ENCODE measurements at places on chromosomes 16 and 17.

DNA sequence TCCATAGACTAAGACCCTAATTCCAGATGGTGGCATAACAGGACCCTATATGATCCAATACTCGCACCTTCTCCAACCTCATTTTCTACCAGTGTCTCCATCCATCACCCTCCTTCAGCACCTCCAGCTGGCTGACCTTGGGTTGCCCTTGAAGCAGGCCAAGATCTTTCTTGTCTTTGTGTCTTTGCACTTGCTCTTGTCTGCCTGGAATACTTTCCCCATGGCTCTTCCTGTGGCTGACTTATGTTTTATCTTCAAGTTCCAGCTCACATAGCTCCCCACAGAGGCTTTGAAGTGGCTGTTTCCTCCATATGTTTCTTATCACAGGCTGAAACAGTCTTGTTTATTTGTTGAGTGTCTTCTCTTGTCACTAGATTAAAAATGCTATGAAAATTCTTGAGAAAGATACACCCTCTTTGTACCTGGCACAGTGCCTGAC, 29.6 kb upstream of the MMD start:
- DNase-seq: no peak

DNA sequence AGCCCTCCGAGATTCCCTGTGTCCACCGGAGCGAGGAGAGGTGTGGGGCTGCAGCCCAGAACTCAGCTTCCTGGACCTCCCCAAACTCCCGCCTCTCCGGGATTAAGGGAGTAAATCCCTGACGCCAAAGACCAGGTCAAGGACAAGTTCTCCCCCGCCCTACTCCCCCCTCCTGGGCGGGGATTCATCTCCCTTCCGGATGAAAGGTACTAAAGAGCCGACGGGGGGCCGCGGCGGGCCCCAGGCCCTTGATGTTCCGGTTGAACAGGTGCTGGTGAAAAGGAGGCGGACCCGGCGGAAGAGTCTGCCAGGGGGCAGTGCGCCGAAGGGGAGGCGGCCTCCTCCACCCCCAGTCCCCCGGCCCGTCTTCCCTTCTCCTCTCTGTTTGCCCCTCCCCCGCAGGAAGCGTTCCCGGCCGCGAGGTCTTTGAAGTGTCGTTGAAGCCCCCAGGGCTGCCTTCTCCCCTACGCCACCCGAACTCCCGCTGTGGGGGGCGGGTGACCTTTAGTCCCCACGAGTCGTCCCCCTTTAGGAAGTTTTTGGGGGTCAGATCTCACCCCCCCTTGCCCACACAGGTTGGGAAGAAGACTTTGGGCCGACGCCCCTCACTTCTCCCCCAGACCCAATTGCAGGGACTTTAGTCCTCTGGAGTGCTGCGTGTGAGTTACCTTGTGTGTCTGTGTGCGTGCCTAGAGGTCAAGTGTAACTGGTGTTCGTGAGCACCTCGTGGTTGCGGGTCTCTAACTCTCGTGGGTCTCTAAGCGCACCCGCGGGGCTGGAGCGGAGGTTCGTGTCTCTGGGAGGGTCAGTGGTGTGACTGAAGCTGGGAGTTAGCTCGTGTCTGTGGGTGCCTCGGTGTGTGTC, 1.1 kb upstream of the MLLT6 start:
- DNase-seq: no peak

DNA sequence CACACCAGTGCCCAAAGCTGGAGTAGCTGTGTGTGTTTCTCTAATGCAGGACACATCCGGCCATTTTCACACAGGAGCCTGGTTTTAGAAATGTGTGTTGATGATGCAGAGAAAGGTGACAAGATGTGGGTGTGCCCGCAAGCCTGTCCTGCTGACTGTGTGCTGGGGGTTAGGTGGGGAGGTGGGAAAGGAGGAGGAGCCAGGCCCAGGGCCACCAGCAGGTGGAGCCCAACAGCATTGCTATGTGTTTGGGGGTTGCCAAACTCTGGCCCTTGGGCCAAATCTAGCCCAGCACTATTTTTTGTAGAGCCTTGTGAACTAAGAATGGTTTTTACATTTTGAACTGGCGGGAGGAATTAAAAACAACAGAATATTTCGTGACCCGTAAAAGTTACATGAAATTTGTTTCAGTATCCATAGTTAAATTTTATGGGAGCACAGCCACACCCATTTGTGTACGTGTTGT, 61.7 kb upstream of the LGALS9 start:
- DNase-seq: no peak

DNA sequence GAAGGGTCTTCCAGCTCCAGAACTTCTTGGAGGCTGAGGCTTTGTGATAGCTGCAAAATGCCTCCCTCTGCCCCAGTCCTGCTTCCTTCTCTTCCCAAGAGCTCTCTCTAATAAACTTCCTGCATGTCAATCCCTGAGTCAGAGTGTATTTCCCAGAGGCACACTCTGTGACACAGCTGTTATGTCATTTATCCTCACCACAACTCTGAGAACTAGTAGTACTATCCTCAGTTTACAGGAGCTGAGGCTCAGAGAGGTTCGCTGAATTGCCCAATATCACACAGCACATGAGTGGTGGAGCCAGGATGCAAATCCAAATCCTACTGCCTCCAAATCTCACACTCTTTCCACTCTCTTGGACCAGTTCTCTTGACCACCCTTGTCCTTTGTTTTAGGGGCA, 20.0 kb downstream of the UNC45B start:
- DNase-seq: no peak

GRCh38 chr16:86844695-86845094, 266.3 kb downstream of the FOXL1 start:
- DNase-seq: no peak

DNA sequence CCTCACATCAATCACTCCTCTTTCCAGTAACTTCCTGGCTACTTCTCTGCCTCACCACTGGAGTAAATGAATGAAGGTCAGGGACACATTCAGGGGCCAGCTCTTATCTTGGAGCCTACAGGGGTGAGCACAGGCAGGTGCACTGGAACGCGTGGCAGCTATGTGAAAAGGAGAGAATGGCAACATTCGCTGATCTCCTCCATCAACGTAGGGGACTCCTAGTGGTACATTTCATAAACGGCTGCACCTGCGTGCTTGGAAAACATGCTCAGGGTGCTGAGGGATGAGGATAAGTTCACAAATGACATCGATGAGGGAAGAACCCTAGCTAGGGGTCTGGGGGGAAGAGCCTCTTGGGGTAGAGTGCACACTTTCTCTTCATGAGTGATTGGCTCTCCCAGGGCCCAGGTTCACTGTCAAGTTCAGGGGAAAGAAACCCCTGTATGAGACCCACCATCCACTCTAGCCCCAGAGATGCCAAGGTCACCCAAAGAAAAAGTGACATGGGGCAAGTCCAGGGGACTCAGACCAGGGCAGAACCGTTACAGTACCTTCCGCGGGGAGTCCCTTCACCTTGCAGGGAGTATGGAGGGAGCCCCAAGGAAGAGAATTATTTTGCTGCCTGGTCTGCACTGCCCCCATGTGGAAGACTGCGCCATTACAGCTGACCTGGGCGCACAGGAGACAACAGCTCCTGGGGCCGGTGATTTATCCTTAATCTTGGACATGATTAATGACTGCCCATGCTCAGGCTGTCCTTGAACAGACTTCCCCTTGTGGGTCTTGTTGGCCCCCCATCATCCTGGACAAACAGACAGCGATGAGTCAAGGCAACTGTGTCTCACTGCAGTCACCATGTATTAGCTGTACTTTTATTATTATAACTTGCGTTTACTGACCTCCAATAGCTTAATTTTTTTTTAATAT, 30.1 kb downstream of the VAC14 start:
- no peak for DNase-seq

Data from left renal cortex interstitium (tissue), 4 donors.